ENCODE measurements at places on chromosomes 1 and 21. TPM values are rescaled to one million over a fixed set of nuclear protein-coding genes. Genes with fewer than 3 reads are reported as not detected.

The SPRR4 gene
- not detected for total RNA-seq

DNA sequence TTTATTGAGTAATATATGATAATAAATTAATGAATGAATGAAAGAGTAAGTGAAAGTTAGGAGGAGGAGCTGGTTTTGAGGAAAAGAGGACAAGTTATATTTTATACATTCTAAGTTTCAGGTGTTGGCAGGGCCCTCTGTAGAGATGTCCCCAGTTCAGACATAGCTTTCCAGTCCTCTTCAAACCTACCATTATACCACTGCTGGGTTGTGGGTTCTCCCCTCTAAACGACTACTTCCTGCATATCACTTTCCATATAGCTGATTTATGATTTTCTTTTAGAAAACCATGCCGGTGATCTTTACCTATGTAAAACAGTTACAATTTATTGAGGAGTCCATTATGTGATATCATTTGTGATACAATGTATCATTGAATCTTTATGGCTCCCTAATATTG lies 116.9 kb downstream of the RUNX1 start:
- no peaks in the 10 kb centered on the region for H3K4me1 ChIP-seq
- no peaks in the 10 kb centered on the region for H3K27me3 ChIP-seq
- H3K36me3 ChIP-seq, result no peaks in the 10 kb centered on the region
- H3K27ac ChIP-seq, result no peak overlapping the region
- DNase-seq, result no peak

DNA sequence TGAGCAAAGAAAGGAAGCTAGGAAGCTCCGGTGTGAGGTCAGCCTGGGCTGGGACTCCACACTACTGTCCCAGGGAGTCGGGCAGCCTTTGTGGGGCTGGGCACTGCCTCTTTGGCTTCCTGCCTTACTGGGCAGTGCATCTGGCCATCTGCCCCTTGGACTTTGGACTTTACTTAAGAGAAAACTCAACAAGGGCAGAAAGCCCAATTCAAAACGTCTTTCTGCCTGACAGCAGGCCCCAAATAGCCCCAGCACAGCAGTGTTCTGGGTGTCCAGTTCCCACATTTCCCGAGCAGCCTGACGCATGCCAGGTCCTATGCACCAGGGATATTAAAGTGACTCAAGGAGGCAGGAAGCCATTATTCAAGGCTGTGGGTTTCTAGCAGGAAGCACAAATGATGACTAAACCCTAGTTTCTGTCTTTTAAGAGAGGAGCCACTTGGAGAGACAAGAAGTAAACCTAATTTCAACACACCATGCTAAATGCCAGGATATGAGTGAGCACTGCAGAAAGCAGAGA lies 37.9 kb upstream of the EDEM3 start:
- no peaks in the 10 kb centered on the region for H3K36me3 ChIP-seq
- H3K4me3 ChIP-seq, result no peak overlapping the region
- DNase-seq, result peak; percentile 62
- peak overlapping the region; percentile 74 for H3K27ac ChIP-seq

The PKP1 gene
- total RNA-seq, result 0.86 TPM

The AMPD1 gene
- 0.30 TPM for total RNA-seq

The VTCN1 gene
- total RNA-seq, result not detected

DNA sequence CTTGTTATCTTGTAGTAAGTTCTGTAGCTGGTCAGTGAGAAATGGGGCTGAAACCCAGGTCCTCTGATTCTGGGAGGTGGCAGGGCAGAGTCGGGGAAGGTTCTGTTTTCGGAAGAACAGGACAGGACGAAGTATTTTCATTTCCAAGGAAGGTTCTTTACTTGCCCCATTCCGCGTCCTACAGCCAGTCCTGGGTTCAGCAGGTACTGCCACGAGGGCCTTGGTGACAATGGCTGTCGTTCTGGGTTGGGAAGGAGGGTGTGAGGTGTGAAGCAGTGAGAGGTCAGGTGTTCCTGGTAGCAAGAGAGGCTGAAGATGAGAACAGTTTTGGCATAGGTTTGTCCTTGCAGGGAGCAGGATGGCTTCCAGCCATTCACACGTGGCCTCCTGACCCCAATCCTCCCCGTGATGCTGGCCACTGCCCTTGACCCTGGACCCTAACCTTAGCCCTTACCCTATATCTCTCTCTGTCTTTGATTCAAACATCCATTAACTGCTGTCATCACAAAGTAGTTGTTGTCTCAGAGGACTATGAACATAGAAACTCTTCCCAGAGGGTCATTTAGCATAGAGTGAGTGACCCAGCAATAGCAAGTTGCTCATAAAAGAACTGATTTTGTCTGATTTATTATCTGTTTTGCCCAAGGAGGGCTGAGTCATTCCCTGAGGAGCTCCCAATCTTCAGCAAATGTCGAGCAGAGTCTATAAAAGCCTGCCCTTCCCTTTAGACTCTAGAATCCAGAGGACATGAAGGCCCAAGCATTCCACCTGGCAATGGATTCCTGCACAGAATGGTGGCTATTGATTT lies 25.0 kb downstream of the VASH2 start:
- no peak overlapping the region for H3K4me3 ChIP-seq
- no peaks in the 10 kb centered on the region for H3K27me3 ChIP-seq
- DNase-seq, result no peak
- no peaks in the 10 kb centered on the region for H3K36me3 ChIP-seq
- no peak overlapping the region for H3K27ac ChIP-seq

The SHE gene
- 28.9 TPM for total RNA-seq

GRCh38 chr1:65985393-65986066 lies 192.8 kb downstream of the PDE4B start:
- no peak overlapping the region for H3K27ac ChIP-seq
- H3K27me3 ChIP-seq, result no peaks in the 10 kb centered on the region
- no peak overlapping the region for H3K4me3 ChIP-seq
- no peaks in the 10 kb centered on the region for H3K36me3 ChIP-seq
- no peak for DNase-seq

GRCh38 chr1:47930210-47930840 lies 66.9 kb downstream of the TRABD2B start:
- H3K27ac ChIP-seq, result no peak overlapping the region
- H3K27me3 ChIP-seq, result no peaks in the 10 kb centered on the region
- no peak for DNase-seq

- no peaks in the 10 kb centered on the region for H3K27me3 ChIP-seq
- no peaks in the 10 kb centered on the region for H3K36me3 ChIP-seq
- DNase-seq, result no peak
- no peak overlapping the region for H3K27ac ChIP-seq
These were observed 6.3 kb downstream of the COA7 start for GRCh38 chr1:52691821-52692220.

GRCh38 chr1:7366955-7367665 lies 404.0 kb upstream of the VAMP3 start:
- no peaks in the 10 kb centered on the region for H3K27me3 ChIP-seq
- no peaks in the 10 kb centered on the region for H3K36me3 ChIP-seq
- H3K4me3 ChIP-seq, result no peak overlapping the region
- H3K27ac ChIP-seq, result no peak overlapping the region

DNA sequence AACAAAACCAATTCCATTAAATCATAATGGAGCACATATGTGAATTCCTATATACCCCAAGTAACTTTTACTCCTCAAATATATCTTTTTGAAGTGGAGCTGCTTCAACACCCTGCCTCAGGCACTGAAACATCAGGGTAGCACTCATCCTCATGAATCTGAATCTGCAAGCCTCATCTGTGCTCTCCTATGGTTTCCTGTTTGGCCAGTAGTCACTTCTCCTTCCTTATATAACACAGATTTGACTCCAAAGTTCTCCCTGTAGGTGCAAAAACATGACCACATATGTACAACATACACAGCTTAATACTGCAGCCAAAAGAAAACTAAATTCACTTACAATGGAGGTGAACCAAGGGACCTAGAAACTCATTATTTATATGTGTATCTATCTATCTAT lies 7.2 kb downstream of the TRIT1 start:
- no peak overlapping the region for H3K27ac ChIP-seq
- no peak for DNase-seq
- no peaks in the 10 kb centered on the region for H3K36me3 ChIP-seq
- peaks cover 13% of the 10 kb centered on the region for H3K4me1 ChIP-seq
- no peaks in the 10 kb centered on the region for H3K27me3 ChIP-seq
- no peak overlapping the region for H3K4me3 ChIP-seq

The ANGPTL1 gene
- total RNA-seq, result 22.8 TPM

DNA sequence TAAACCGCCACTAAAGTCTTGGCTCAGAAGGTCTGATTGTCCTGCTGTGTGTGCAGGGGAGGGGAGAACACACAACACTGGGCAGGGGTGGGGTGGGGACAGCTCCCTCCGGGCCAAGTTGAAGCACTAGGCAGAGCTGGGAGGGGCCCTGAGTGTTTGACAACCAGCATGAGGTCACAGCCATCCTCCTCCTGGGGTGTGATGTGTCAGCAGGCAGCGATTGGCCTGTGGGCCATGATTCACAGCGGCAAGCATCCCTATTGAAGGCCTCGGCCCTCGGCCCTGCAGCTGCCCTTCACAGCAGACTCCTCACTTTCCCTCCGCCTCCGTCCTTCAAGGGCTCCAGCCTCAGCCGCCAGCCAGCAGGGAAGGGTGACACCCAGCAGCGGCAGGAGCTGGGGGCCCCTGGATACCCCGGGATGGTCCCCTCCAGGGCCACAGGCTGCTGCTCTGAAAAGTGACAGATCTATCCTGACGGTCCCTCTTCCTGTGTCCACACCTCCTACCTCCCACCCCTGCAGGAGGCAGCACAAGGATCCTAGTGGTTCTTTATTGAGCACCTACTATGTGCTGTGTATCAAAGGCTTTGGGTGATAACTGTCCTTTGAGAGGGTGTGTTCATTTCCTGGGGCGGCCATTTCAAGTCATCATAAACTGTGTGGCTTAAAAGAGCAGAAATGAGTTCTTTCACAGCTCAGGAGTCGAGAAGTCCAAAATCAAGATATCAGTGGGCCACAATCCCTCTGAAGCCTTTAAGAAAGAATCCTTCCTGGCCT lies 66.0 kb upstream of the SLC25A33 start:
- H3K4me1 ChIP-seq, result no peaks in the 10 kb centered on the region
- H3K4me3 ChIP-seq, result no peak overlapping the region
- H3K36me3 ChIP-seq, result no peaks in the 10 kb centered on the region
- DNase-seq, result peak; percentile 76
- H3K27me3 ChIP-seq, result no peaks in the 10 kb centered on the region
- H3K27ac ChIP-seq, result no peak overlapping the region

GRCh38 chr1:15696956-15697521 lies 12.9 kb downstream of the PLEKHM2 start:
- no peak overlapping the region for H3K4me3 ChIP-seq
- H3K4me1 ChIP-seq, result peaks cover 42% of the 10 kb centered on the region
- no peaks in the 10 kb centered on the region for H3K36me3 ChIP-seq
- DNase-seq, result no peak
- H3K27me3 ChIP-seq, result no peaks in the 10 kb centered on the region

The LDLRAD1 gene
- 27.4 TPM for total RNA-seq

The AMY2A gene
- total RNA-seq, result not detected

DNA sequence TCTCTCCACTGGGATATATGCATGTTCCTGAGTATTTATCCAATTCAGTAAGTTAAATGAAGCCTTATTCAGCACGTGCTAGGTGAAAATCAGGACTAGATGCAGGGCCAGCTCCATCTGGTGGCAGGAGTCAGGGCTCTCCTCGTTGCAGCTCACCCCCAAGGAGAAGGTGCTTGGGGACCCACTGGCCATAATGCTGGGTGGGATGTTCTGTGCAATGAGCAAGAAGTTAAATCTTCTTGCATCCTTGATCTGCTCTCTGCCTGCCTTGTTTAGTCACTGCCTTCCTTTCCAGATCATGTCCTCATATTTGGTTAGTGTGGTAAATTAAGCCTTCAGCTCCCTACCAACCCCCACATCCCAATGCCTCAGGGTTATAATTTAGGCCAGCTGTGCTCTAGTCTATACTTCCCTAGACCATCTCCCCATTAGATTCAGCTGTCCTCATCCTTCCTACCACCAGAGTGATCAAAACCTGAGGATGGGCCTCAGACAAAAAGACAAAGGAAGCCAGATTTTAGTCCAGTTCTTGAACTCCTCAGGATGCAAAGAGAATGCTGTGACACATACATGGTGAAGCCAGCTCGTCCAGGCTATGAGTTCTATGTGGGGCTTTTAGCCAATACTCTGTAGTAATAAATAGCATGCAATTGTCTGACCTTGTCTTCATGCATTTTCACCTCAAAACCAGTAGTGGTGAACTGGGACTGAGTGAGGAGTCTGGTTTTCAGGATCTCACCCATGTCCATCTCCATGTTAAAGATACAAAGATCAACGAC lies 55.9 kb downstream of the SEC16B start:
- H3K27ac ChIP-seq, result no peak overlapping the region
- no peak for DNase-seq
- no peak overlapping the region for H3K4me3 ChIP-seq
- no peaks in the 10 kb centered on the region for H3K36me3 ChIP-seq
- H3K4me1 ChIP-seq, result no peaks in the 10 kb centered on the region

GRCh38 chr1:163877016-163877415 lies 555.3 kb downstream of the NUF2 start:
- no peak overlapping the region for H3K4me3 ChIP-seq
- no peaks in the 10 kb centered on the region for H3K4me1 ChIP-seq
- no peaks in the 10 kb centered on the region for H3K36me3 ChIP-seq
- DNase-seq, result no peak

- peaks cover 38% of the 10 kb centered on the region for H3K4me1 ChIP-seq
- no peak for DNase-seq
- H3K27me3 ChIP-seq, result no peaks in the 10 kb centered on the region
- H3K27ac ChIP-seq, result peak overlapping the region; percentile 93
- no peaks in the 10 kb centered on the region for H3K36me3 ChIP-seq
These were observed 2.1 kb downstream of the BCAR3 start for GRCh38 chr1:93679546-93679945.

DNA sequence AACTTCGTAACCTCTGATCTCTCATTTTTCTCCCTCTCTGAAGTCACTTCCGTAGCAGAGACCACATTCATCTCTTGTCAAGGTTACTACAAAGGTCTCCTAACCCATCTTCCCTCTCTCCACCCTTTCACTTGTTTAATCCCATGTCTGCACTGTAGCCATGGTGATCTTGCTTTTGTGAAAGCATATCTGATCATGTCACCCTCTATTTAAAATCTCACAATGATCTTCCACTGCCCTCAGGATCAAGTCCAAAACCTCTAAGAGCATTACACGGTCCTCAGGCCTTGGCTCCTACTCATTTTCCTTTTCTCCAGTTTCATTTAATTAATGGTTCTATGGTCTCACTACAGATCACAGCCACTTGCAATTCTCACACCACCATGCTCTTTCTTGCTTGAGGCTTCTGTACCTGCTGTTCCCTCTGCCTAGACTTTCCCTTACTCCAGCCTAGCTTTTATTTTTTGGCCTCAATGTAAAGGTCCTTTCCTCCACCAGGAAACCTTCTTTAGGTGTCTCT lies 12.1 kb downstream of the ARHGEF11 start:
- H3K4me1 ChIP-seq, result peaks cover 3% of the 10 kb centered on the region
- no peak overlapping the region for H3K4me3 ChIP-seq
- no peaks in the 10 kb centered on the region for H3K27me3 ChIP-seq
- H3K27ac ChIP-seq, result no peak overlapping the region

GRCh38 chr1:237306726-237307125 lies 264.7 kb downstream of the RYR2 start:
- H3K36me3 ChIP-seq, result no peaks in the 10 kb centered on the region
- no peak for DNase-seq
- no peak overlapping the region for H3K27ac ChIP-seq
- no peaks in the 10 kb centered on the region for H3K27me3 ChIP-seq

GRCh38 chr1:58401991-58402390 lies 144.5 kb downstream of the OMA1 start:
- no peaks in the 10 kb centered on the region for H3K36me3 ChIP-seq
- no peaks in the 10 kb centered on the region for H3K4me1 ChIP-seq
- no peaks in the 10 kb centered on the region for H3K27me3 ChIP-seq
- no peak overlapping the region for H3K4me3 ChIP-seq

GRCh38 chr1:34869760-34870159 lies 10.2 kb upstream of the SMIM12 start:
- peaks cover 24% of the 10 kb centered on the region for H3K4me1 ChIP-seq
- H3K27me3 ChIP-seq, result peaks cover 3% of the 10 kb centered on the region
- no peaks in the 10 kb centered on the region for H3K36me3 ChIP-seq
- no peak overlapping the region for H3K27ac ChIP-seq

The NTMT2 gene
- total RNA-seq, result not detected

The PDPN gene
- total RNA-seq, result 50.8 TPM
